K562 (cell line): ENCODE measurements at places on chromosomes 5 and 9. TPM values are rescaled to one million over a fixed set of nuclear protein-coding genes. Genes with fewer than 3 reads are reported as not detected.

The PCDHB15 gene
- 0.07 and 0.08 TPM in 2 replicates for polyA plus RNA-seq

The ADAMTS12 gene
- polyA plus RNA-seq, result not detected in 2 replicates

The SPOCK1 gene
- not detected in 2 replicates for polyA plus RNA-seq

The SH3TC2 gene
- polyA plus RNA-seq, result 0.20 and 0.52 TPM in 2 replicates

The CCDC187 gene
- not detected in 2 replicates for polyA plus RNA-seq

The UBTD2 gene
- 0.03 and 0.18 TPM in 2 replicates for polyA plus RNA-seq

The SGCD gene
- not detected in 2 replicates for polyA plus RNA-seq

The IL33 gene
- not detected in 2 replicates for polyA plus RNA-seq

The CDH10 gene
- not detected in 2 replicates for polyA plus RNA-seq
